ENCODE measurements at places on chromosomes 11 and 22.

GRCh38 chr11:117094776-117095175, 3.5 kb downstream of the SIK3 start:
- DNase-seq = no peak

DNA sequence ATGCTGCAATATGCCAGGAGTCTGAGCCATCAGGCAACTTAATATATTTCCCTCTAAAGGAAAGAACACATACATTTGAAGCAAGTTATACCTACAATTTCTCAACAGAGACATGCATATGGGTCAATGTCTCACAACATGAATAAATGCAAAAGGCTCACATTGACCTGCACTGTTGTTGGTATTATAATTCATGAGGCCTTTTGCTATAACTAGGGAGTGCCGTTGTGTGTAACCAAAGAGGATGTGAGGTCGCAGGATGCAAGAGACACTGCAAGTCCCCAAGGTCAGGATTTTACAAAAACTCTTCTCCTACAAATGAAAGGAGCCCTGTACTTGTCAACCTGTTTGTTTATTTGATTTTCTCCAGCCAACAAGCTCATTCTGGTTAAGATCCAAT, 250.5 kb downstream of the LARGE1 start:
- no peak for DNase-seq

GRCh38 chr22:20591660-20592310, 84.4 kb downstream of the MED15 start:
- no peak for DNase-seq

DNA sequence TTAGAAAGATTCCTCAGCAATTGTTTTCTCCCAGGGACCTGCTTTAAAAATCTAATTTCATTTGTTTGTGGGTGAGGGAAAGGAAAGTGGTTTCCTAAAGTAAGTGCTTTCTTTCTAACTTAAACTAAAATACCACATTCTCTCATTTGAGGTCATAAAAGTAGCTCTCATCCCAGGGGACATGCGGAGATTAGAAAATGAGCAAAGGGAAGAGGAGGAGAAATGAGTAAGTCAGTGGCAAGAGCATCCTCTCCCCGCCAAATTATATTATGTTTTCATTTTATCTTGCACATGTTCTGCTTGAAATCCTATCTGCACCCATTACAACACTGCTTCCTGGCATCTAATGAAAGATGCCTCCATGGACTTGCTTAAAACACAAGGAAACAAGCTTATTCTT, 191.4 kb downstream of the ARHGAP42 start:
- DNase-seq = no peak

DNA sequence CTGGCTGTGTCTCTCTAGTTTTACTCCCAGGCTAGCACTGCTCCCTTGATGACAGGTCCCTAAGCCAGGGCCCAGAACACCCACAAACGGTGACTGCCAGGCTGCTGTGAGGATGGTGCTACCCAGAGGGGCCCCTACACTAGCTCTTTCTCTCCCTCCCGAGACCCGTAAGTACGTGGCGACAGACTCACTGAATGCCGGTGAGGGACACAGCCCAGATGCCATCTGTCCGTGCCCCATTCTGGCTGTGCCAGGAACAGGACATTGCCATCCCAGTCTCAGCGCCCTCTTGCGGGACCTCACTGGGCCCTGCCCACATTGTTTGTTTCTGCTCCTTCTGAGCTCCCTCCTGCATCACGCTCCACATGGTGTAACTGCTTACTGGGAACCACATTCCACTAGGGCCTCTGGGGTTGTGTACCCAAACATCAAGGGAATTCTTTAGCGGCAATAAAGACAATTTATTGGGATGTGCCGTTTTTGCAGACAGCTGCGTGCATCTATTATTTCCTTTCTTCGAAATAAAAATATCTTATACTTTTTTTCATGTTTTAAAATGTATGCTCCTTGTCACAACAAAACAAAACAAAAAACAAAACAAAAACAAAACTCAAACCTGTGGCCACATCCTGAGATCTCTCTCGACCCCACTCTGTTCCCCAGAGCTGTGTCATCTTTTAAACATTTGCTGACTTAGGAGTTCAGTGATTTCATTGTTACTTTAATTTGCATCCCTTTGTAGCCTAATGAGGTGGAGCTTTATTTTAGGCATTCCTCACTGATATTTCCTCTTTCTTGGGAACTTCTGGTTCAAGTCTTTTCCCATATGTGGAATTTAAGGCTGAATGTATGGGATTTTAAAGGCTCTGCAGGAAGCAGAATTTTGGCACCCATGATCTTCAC, 4.4 kb upstream of the TPCN2 start:
- no peak for DNase-seq
